ENCODE measurements at places on chromosomes 12 and 14.
A peak's percentile ranks its signal among the peaks of the same experiment; 100 is the strongest.

GRCh38 chr14:75578102-75578785 is at the start of gene FLVCR2:
Gene FLVCR2 (plus strand): TSS chr14:75578620. CDS start chr14:75578973, 353 bp downstream.
- peak; percentile 30 for DNase-seq

DNA sequence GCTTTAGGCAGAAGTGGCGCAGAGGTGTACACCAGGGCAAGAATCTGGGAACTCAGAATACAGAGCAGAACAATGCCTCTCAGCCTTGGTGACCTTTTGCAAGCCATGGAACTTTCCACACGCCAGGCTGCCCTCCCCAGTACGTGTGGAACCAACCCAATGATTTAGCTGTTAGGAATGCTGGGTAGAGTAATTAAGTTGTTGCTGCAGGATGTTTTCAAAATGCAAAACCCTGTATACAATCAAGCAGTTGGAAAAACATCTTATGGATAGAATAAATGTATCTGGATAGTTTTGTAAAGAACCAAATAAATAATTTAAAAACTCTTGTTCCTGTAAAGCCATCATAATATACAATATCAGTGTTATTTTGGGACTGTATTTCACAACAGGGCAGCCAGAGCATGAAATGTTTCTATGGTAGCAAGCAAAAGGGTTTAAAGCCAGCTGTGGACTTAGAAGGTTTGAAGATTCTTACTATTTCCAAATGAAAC is 19.4 kb downstream of the PPP1R36 start:
- DNase-seq: peak; percentile 45

- DNase-seq: peak; percentile 50
Measured at GRCh38 chr12:53844994-53845844, 93.4 kb upstream of the HOXC13 start.

DNA sequence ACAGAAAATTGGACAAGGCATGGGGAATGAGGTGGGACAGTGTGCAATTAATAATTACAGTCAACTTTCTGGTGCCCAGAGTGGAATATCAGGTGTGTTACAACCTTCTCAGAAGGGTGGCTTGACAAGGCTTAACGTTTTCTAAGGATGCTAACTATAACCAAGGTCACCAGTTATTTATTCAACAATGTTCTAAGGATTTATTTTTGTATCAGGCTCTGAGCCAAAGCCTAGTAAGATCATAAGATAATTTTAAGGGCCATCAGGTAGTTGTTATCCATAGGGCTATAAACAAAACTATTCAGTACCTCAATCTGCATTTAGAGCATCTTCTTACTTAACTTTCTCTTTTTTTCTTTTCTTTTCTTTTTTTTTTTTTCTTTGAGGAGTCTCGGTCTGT is 134.0 kb downstream of the TMTC1 start:
- DNase-seq: no peak

GRCh38 chr12:107650977-107651376 is 34.6 kb upstream of the PWP1 start:
- DNase-seq: no peak

- no peak for DNase-seq
Measured at GRCh38 chr12:63164911-63165310, 13.9 kb upstream of the AVPR1A start.

DNA sequence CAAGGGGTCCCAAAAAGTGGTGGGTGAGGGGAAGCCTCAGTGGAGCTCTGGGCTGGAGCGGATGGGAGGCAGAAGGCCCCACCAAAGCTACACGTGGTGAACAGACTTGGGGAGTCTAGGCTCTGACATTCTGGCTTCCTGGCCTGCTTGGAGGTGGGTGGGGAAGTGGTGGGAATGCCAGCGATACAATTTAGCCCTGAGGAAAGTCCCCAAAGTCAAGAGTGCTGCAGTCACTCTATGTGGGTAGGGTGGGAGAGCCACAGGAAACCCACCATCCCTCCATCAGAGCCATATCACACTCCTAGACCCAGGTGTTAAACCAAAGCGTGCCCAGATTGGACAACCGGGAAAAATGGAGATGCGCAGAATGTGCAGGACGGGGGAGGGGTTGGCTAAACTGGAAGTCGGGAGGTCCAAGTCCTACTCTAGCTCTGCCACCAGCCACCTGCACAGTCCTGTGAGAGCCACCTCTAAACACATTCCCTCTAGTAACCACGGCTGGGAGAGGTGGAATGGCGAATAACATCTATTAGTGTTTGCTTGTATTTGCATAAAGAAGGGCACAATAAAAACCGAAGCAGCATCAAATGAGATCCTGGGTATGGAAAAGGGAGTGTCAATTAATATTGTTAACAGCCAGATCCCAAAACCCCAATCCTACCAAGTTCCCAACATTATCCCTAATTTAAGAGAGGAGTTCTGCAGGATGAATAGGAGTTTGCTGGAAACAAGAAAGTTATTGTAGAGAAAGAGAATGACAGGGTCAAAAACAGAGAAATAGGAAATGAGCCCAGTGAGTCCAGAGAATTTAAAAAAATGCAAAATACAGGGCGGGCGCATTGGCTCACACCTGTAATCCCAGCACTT is 14.0 kb upstream of the CD9 start:
- DNase-seq: no peak

- DNase-seq: no peak
Measured at GRCh38 chr12:63362791-63363190, 211.8 kb upstream of the AVPR1A start.

DNA sequence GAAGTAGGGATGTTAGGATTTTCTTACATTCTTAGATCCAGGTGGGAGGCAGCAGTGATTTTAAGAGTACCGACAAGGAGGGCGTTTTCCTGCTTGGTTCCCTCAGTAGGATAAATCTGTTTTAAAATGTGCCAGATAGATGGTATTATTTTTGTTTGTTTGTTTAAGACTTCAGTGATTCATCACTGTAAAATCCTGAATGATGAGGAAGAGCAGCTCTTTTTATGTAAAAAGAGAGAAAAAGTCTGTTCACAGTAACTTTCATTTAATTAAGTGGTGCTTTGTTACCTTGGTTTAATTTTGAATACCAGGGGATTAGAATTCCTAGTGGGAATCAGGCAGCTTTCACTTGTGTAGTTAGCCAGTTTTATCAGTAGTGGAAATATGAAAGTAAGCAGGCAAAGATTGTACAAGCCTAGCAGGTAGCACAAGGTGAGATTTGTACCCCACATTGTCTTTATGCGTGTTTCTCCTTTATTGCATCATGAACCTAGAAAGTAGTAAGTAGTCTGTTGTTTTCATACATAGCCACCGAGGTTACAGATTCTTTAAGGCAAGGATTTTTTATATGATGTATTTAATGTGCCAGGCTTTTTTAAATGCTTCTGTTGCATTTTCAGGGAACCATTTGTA is 349.6 kb downstream of the CCDC91 start:
- no peak for DNase-seq

DNA sequence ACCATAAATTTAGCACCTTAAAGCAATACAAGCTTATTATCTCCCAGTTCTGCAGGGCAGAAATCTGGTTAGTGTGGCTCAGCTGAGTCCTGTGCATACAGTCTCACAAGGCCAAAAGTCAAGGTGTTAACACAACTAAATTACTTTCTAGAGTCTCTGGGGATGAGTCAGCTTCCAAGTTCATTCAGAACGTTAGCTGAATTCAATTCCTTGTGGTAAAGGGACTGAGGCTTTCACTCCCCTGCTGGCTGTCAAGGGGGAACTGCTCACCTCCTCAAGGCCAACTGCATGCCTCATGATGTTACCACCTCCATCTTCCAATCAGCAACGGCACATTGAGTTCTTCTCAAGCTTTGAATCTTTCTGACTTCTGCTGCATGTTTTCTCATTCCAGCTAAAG is 27.6 kb downstream of the EML5 start:
- DNase-seq: no peak

DNA sequence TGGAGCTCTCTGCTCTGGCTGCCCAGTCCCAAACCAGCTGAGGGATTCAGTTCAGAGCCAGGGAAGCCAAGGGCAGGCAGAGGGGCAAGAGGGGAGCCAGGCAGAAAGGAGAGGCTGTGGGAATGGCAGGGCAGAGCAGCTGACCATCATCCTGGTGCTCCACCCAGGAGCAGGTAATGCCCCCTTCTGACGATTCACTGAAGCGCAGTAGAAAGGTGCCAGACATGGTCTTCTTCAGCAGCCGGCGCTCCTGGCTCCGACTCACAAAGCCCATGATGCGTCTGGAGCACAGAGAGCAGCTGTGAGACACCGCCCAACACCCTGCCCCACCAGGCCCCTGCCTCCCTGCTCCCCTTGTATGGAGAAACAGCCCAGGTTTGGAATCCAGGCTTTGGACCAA is 8.0 kb downstream of the IL23A start:
- no peak for DNase-seq

- DNase-seq: no peak
Measured at GRCh38 chr14:41299924-41300323, 306.8 kb upstream of the LRFN5 start.

GRCh38 chr14:65287264-65288131 is 125.0 kb upstream of the FUT8 start:
- DNase-seq: no peak

GRCh38 chr12:39354955-39355354 is 88.0 kb downstream of the KIF21A start:
- no peak for DNase-seq

GRCh38 chr12:69642531-69642930 is 31.8 kb upstream of the LRRC10 start:
- DNase-seq: no peak

DNA sequence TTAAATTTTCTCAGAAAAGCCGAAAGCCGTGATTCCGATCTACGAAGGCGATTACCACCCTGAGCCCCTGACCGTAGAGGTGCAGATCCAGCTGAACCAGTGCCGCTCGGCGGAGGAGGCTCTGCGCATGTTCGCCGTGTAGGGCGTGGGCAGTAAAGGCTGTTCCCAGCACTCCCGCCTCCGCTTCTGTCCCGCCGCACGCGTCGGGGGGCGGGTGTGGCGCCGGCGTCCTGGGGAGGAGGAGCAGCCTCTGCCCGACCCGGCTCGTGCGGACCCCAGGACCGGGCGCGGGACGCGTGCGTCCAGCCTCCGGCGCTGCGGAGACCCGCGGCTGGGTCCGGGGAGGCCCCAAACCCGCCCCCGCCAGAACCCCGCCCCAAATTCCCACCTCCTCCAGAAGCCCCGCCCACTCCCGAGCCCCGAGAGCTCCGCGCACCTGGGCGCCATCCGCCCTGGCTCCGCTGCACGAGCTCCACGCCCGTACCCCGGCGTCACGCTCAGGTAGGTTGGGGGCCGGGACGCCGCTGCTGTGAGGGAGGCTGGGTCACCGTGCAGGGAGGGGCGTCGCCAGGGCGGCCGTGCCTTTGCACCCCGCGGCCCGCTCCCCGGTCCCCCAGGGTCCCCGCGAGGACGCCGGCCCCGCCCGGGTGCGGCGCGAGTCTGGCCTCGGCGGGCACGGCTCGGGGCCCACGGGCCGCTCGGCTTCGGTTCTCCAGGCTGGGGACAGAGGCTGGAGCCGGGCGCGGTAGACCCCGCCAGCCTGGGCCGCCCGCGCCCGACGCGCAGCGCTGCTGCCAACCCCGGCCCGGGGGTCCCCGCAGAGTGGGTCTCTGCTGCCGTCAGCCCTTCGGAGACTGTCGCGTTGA is at the start of gene B3GNT4:
Gene B3GNT4 (plus strand): TSS at position 409 of the 866 bp plus-strand sequence. CDS start 910 bp downstream, outside the sequence.
- DNase-seq: peak; percentile 43

GRCh38 chr14:31268216-31268615 is 60.6 kb upstream of the HECTD1 start:
- DNase-seq: no peak

DNA sequence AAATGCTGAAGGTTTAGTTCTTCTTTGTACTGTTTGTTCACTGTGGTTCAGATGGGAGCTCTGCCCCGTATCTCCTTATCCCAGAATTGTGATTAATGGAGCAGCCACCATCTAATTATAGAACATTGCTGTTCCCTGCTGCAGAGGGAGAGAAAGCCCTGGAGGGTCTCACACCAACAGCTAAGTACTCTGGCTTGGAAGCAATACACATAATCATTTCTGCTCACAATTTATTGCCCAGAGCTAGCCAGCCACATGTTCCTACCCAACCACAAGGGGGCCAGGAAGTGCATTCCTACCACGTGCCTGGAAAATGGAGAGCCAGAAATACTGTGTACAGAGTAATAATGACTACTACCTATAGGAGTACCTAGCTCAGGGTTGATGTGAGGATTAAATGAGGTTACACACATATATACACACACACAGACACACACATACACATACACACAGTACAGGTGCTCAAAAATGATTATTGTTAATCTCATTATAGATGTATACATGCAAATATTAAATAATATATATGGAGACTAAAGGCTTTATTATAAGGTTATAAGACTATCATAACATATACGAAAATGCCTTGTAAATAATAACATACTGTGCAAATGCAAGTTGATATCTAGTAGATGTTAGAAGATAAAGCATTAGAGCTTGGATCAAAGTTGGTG is 22.3 kb downstream of the MSRB3 start:
- no peak for DNase-seq

All from NCI-H460 (cell line).